Stimulated activated CD8-positive, alpha-beta memory T cell treated with anti-CD3 and anti-CD28 coated beads, Interleukin-7, amount 100 ng/mL, for 4 hours (primary cell): ENCODE measurements at places on chromosomes 16 and 17.

- DNase-seq: no peak
These were observed 46.1 kb upstream of the NLRP1 start for GRCh38 chr17:5630434-5630833.

GRCh38 chr17:40633871-40634270 lies 13.7 kb downstream of the SMARCE1 start:
- DNase-seq: no peak

DNA sequence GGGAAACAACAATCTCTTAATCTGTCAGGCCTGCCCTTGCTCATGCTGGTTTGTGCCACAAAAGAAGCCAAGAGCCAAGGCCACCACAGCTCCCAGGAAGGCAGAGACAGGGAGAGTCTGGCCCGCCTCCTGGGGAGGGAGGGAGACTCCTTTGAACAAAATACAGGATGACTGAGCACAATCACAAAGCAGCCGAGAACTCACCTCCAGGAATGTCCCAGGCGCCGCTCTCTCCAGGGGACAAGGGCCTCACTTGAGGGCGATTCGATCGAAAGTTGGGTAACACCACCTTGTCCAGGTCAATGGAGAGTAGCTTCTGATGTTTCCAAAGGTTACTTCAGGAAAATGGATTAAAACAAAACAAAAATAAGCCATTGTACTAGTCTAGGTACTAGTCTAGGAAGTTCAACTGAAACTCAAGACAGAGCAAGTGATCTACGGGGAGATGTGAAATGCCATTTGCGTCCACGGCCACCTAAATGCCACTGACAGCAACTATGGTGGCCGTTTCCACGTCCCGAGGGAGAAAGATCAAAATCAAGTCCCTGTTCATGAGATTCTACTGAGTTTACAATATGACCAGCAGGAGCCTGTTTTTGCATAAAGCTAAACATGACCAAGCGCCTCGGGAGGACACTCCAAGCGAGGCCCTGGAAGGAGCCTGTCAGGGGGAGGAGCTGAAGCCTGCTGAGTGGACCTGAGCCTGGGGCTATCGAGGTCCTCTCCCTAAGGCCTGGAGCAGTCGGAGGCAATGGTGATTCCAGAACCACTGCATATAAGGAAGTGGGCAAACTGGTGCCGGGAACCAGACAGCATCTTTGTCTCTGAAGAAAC lies 13.4 kb upstream of the SLC38A8 start:
- DNase-seq: no peak

- peak; percentile 95 for DNase-seq
These were observed at the start of gene USP22 for GRCh38 chr17:21042458-21043295. Gene USP22, minus strand, starts transcription at chr17:21043011. Its CDS starts 176 bp downstream, at chr17:21042835.

DNA sequence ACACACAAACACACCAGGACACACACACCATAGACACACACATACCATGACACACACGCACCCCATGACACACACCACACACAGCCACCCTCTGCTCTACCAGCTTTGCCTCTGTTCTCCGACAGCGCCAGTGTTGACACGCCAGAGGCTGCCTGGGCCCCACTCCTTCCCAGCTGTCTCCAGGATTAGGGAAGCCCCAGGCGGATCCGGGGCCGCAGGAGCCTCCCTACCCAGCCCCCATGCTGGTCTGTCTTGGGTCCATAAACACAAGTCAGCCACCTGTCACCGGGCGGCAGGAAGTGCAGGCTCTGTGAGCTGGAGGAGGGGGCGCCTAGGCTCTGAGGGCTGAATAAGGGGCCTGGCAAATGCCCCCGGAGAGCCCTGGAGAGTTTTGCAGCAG lies 10.5 kb downstream of the TBC1D16 start:
- no peak for DNase-seq

- no peak for DNase-seq
These were observed 8.7 kb downstream of the CORO7 start for GRCh38 chr16:4407543-4408322.

DNA sequence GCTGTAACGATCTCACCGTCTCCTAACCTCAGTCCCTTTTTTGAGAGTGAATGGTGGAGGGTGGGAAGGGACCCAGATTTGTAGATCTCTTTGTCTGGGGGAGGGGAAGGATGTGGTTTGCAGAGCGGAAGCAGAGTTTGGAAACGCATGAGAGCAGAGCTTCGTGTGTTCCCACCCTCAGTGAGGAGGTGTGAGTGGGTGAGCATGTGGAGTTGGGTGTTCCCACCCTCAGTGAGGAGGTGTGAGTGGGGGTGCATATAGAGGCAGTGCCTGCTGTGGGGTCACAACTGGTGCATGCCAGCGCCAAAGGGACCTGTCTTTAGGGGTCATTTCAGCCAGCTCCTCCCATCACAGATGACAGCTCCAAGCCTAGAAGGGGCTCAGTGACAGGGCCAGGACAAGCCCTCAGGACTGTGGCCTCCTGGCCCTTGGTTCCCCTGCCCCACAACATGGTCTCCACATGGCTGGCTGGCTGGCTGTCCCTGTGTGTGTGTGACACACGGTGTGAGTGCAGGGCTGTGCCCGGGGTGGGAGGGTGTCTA lies 1.8 kb upstream of the CISD3 start:
- peak; percentile 74 for DNase-seq

- no peak for DNase-seq
These were observed 58.1 kb downstream of the NDE1 start for GRCh38 chr16:15708096-15708495.
